ENCODE measurements at places on chromosomes 1 and 21.

- DNase-seq = no peak
These were observed 43.0 kb upstream of the TRABD2B start for GRCh38 chr1:48040154-48040553.

GRCh38 chr1:181166377-181167196 lies 78.1 kb downstream of the IER5 start:
- peak; percentile 73 for DNase-seq

DNA sequence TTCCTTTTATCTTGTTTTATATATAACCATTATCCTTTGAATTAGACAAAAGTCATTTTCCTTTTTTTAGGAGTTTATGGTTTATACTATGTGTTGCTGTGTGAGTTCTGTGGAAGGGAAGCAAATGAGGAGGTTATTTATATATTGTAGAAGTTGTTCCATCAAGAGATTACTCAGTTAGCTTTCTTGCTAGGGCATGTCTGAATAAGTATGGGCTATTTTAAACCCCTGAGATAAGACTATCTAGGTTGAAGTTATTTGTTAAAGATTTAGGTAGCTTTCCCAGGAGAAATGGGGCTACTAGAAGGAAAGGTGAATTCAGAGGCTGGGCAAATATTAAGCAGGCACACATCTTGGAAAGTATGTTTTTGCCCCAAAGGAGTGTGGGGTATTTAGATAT lies 16.1 kb upstream of the VAMP4 start:
- no peak for DNase-seq

GRCh38 chr1:68202239-68202832 lies 30.0 kb downstream of the WLS start:
- DNase-seq = peak; percentile 17

DNA sequence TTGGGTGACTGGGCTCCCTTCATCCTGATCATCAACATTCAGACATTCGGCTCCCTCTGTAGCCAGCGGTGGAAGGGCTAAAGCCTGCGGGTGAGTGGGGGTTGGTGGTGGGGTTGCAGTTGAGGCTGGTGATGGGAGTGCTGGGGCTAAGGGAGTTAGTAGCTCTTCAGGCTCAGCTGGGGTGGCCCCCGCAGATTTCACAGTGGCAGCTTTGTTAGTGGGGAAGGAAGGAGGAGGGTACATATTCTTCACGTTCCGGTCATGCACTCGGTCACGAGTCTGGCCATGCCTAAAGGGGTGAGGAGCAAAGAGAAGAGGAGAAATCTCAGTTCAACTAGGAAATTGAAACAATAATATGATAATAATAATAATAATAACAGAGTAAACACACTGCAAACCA lies 6.8 kb downstream of the PSMB4 start:
- no peak for DNase-seq

- no peak for DNase-seq
These were observed 241.3 kb downstream of the PRDM2 start for GRCh38 chr1:13941315-13941714.

- no peak for DNase-seq
These were observed 289.8 kb upstream of the PLXNA2 start for GRCh38 chr1:208533746-208534598.
